ENCODE measurements at places on chromosomes 7 and 10.

DNA sequence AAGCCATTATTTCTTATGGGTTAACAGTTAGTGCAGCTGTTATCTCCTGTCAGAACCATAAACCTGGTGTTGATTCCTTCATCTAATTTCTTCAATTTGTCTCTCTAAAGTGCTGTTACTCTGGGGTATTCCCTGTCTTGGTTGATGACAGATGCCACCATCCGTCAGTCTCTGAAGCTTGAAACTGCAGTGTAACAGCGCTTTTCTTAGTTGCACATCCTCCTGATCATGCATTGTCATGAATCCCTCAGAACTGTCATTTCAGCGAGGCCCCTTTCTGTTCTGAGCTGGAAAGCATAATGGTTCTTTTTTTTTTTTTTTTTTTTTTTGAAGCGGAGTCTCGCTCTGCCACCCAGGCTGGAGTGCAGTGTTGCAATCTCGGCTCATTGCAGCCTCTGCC, 193.9 kb downstream of the SDK1 start:
- DNase-seq: no peak

DNA sequence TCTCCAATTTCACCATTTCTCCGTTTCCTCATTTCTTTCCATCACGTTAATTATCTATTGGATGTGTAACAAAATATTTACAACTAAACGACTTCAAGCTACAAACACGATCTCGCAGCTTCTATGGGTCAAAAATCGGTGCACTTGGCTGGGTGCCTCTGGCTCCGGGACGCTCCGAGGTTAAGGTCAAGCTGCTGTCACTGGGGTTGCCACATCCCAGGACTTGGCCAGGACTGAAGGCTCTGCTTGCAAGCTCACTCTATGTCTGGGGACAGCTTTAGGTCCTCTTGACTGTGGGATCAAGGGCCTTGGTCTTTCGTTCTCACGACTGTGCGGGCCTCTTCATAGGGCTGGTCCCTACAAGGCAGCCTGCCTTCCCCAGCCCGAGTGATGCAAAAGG, 159.7 kb downstream of the CCDC3 start:
- DNase-seq: no peak

- no peak for DNase-seq
Measured at GRCh38 chr7:16611711-16612110, 33.8 kb downstream of the ANKMY2 start.

DNA sequence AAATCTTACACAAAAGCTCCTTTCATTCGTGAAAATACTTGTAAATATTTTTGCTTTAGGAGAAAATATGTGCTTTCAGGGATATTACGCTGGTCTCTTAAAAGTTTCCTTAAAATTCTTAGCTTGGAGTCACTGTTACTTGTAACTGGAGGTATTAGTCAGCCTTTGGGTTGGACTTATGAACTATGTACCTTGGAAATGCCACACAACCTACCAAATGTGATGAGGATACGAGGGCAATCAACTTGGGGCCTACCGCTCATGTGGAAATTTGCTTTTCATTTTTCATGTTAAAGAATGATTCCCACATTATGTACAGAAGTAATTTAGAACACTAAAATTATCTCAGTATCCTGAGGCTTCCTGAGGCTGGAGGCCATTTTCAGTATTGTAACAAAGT, 23.1 kb downstream of the SPAM1 start:
- no peak for DNase-seq

DNA sequence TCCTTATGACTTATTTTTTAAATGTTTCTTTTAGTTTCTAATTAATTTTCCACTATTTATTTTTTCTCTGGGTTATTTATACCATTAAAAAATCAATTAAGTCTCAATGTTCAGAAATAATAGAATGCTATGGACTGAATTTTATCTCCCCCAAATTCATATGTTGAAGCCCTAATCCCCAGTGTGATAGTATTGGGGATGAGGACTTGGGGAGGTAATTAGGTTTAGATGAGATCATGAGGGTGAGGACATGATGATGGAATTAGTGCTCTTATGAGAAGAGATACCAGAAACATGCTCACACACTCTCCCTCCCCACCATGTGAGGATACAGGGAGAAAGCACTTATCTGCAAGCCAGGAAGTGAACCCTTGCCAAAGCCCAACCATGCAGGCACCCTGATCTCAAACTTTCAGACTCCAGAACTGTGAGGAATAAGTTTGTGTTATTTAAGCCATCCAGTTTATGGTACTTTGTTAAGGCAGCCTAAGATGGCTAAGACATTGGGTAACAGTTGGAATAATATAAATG, 202.6 kb downstream of the MDFIC start:
- no peak for DNase-seq

DNA sequence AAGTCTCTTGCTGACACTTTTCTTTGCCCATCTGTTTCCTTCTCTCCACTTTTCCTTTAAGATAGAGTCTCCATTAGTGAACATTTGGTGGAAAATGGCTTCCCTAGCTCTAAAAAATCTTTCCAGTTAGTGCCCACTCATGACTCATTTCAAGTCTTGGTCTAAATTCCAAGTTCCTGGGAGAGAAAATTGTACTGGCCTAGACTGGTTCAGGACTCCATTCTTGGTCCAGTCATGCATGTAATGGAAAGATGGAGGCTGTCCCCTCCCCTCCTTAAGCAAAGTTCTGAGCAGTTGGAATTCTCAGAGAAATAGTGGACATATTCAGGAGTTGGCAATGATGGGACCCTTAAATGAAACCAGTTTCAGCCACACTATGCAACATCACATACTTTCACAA, 3.8 kb upstream of the ALDH18A1 start:
- DNase-seq: no peak

GRCh38 chr7:40761762-40762560, 627.2 kb downstream of the SUGCT start:
- DNase-seq: no peak

GRCh38 chr10:30384701-30385201, 35.7 kb upstream of the MTPAP start:
- DNase-seq: peak; percentile 11

DNA sequence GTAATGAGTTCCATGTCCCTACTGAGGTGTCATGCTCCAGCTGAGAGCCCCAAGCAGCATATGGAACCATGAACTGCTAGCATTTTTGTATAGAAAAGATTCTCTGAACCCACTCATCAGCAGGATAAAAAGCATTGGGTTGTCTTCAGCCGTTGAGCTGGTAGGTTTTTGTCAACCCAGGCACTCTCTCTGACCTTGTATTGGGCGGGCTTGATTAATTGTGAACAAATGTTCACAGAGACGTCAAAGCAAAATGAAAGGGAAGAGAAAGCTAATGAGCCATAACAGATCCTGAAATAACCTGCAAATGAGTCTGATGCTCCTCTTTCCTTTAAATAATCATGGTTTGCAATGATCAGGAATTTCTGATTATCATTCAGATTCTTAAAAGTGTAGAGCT, 924.7 kb upstream of the CELF2 start:
- DNase-seq: no peak

DNA sequence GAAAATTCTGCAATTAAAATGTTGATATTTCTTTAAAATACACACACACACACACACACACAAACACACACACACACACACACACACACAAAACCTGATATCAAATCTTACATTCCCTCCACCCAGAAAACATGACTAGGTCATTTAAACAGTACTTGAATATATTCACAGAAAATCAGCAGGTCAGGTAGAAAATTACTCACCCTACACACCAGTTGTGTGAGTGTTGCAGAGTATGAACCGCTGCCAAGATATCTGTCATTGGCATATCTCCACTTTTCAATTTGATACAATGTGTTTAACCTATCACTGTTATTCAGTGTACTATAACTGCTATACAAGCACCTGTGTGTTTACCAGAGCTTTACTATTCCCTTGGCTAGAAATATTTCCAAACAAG, 283.6 kb upstream of the LRRTM3 start:
- no peak for DNase-seq

DNA sequence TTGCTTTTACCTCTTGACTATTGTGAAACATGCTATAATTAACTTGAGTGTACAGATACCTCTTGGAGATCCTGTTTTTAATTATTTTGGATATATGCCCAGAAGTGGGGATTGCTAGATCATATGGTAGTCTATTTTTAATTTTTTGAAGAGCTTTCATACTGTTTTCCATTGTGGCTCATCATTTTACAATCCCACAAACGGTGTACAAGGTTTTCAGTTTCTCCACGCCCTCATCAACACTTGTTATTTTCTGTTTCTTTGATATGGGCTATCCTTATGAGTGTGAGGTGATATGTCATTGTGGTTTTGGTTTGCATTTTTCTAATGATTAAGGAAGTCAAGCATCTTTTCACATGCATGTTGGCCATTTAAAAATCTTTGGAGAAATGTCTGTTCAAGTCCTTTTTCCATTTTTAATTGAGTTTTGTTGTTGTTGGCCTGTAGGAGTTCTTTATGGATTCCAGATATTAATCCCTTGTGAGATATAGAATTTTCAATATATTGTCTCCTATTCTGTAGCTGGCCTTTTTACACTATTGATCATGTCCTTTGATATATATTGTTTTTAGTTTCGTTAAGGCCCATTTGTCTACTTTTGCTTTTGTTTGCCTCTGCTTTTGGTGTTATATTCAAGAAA, 7.5 kb downstream of the AGK start:
- DNase-seq: peak; percentile 98

All from NCI-H1105 treated with DMSO at 0.1 percent for 48 hours (cell line).